ENCODE measurements at places on chromosomes 5 and 9. TPM values are rescaled to one million over a fixed set of nuclear protein-coding genes. Genes with fewer than 3 reads are reported as not detected.
A peak's percentile ranks its signal among the peaks of the same experiment; 100 is the strongest.

CCNO gene
- 0.35 TPM for total RNA-seq

DNA sequence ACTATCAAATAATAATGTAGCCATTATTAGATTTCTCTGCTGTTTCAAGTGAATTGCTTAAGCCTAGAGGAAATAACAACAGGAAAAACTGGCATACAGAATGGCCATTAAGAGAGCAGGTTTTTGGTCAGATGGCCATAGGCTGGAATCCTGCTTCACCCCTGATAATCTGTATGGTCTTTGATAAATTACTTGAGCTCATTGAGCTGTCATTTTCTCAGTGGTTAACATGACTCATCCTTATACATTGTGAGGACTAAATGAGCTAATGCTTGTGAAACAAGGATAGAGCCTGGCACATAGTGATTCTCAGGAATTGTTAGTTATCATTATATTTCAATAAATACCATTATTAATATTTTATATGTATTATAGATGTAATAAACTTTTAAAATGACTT, 516.5 kb downstream of the KIF4B start:
- no peaks in the 10 kb centered on the region for H3K4me1 ChIP-seq
- H3K4me3 ChIP-seq: no peak overlapping the region
- H3K27ac ChIP-seq: no peak overlapping the region
- H3K27me3 ChIP-seq: no peaks in the 10 kb centered on the region

DNA sequence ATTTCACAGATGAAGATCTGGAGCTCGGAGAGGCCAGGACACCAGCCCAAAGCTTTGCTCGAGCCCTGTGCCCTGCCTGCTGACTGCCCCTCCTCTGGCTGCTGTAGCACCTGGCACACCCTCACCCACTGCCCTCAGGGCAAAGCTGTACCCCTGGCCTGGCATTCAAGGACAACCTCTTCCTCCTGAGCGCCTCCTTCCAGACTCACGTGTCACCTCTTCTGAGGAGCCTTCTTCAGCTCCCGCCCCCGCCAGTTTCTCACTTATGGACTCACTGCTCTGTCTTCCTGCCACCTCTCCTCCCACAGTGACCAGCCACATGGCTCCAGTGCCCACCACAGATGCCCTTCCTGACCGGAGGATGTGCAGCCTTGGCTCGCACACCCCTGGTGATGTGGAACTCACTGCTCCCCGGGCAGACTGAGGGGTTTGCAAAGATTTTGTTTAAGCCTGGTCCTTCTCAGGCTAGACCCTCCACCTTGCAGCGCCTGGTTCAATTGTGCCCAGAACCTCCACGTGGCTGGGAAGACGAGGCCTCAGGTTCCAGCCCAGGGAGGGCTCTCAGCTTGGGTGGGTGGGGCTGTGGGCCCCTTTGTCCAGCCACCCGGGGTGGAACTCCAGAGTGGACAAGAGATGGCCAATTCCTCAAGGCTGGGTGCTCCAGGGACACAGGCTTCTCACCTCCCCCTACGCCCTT, 46.6 kb upstream of the PHYKPL start:
- no peaks in the 10 kb centered on the region for H3K27me3 ChIP-seq
- no peaks in the 10 kb centered on the region for H3K36me3 ChIP-seq
- H3K4me1 ChIP-seq: no peaks in the 10 kb centered on the region
- H3K4me3 ChIP-seq: no peak overlapping the region
- no peak overlapping the region for H3K27ac ChIP-seq

PCDHB14 gene
- total RNA-seq: 10.9 TPM

- H3K4me3 ChIP-seq: peak overlapping the region; percentile 9
- no peaks in the 10 kb centered on the region for H3K27me3 ChIP-seq
- no peaks in the 10 kb centered on the region for H3K36me3 ChIP-seq
- peak overlapping the region; percentile 65 for H3K27ac ChIP-seq
- peaks cover 60% of the 10 kb centered on the region for H3K4me1 ChIP-seq
Measured at GRCh38 chr5:74205767-74206578, 434.6 kb downstream of the ENC1 start.

CARTPT gene
- not detected for total RNA-seq

- H3K27ac ChIP-seq: no peak overlapping the region
- H3K27me3 ChIP-seq: no peaks in the 10 kb centered on the region
- H3K36me3 ChIP-seq: no peaks in the 10 kb centered on the region
- no peak overlapping the region for H3K4me3 ChIP-seq
- no peaks in the 10 kb centered on the region for H3K4me1 ChIP-seq
Measured at GRCh38 chr5:14552017-14552416, 29.6 kb upstream of the OTULINL start.

GRCh38 chr5:80150731-80151130, 105.1 kb downstream of the SERINC5 start:
- H3K27me3 ChIP-seq: no peaks in the 10 kb centered on the region
- DNase-seq: no peak
- peaks cover 9% of the 10 kb centered on the region for H3K4me1 ChIP-seq
- no peaks in the 10 kb centered on the region for H3K36me3 ChIP-seq
- no peak overlapping the region for H3K27ac ChIP-seq
- no peak overlapping the region for H3K4me3 ChIP-seq

- no peaks in the 10 kb centered on the region for H3K27me3 ChIP-seq
- H3K36me3 ChIP-seq: no peaks in the 10 kb centered on the region
- H3K4me3 ChIP-seq: no peak overlapping the region
- DNase-seq: no peak
- no peaks in the 10 kb centered on the region for H3K4me1 ChIP-seq
- no peak overlapping the region for H3K27ac ChIP-seq
Measured at GRCh38 chr5:178186427-178186826, 744 bp downstream of the GMCL2 start.

DNA sequence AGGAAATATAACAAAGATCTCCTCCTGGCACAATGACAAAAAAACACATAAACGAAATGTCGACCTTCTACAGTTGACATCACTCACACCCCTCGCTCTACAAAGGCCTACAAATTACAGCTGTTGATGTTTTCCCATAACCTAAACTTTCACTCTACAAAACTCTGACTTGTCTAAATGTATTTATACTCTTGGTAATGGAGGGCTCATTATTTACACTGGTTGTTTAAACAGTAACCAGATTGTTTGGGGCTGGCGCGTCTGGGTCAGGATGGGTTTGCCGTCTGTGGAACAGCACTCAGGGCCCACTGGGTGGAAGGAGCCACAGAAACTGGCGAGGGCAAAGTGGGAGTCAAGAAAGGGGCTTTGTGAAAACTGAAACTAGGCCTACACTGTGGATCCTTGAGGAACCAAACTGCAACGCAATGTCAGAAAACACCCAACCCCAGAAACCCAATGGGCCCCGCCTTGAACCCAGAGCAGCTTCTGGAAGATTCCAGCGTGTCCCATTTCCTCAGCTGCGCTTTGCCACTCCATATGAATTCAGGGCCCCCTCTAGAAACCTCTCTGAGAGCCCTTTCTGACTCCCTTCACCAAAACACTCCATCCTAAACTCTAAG, 136.7 kb downstream of the ROR2 start:
- peaks cover 56% of the 10 kb centered on the region for H3K27me3 ChIP-seq
- DNase-seq: no peak
- no peak overlapping the region for H3K4me3 ChIP-seq
- H3K4me1 ChIP-seq: no peaks in the 10 kb centered on the region
- H3K27ac ChIP-seq: no peak overlapping the region
- H3K36me3 ChIP-seq: no peaks in the 10 kb centered on the region

AMBP gene
- total RNA-seq: 0.55 TPM

DNA sequence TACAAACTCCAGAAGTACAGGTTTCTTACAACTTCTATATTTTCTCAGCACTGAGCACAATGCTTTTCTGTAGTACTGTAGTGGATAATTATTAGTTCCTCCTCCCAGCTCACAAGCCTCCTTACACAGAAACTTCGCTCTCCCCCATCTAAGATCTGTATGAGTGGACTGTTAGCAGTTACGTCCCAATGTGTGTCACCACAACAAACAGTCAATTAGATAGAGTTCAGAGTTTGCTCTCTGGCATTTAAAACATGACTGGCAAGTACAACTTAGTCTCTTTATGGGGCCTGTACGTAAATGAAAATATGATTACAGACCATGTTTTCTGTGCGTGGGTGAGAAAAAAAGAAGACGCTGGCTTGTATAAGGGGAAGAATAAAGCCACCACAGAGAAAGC, 631.4 kb upstream of the DMAC1 start:
- no peaks in the 10 kb centered on the region for H3K27me3 ChIP-seq
- H3K4me3 ChIP-seq: no peak overlapping the region
- H3K27ac ChIP-seq: no peak overlapping the region
- H3K4me1 ChIP-seq: no peaks in the 10 kb centered on the region

DNA sequence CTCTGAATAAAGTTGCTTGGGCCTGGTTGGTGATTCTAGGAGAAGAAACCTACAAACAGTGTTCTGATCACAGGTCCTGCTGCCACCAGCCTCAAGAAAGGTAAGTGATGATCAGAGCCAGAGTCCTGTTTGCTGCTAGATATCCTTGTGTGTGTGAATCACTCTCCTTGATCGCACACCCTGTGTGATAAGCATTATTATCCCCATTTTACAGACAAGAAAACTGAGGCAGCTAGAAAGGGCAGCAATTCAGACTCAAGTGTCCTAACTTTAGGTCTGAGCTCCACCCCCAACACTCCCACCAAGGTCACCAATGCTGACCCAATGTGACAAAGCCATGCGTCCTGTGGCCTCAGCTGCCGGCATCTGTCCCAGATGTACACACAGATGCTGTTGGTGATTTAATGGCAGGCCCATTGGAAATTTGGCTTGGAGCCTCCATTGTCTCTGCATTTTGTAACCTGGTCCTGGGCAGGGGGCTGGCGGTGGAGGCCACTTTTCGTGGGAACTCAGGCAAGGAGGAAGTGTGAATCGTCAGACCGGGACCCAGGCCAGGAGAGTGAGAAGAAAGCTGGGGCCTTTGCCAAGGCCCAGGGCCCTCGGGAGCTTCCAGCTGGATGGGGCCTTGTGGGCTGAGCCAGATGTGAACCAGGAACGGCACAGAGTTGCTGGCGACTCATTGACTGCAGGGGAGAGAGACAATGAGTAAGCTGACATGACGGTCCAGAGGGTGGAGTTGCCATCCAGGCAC, 29.8 kb upstream of the GGTA1 start:
- peak; percentile 27 for DNase-seq
- H3K27me3 ChIP-seq: no peaks in the 10 kb centered on the region
- no peaks in the 10 kb centered on the region for H3K36me3 ChIP-seq
- no peak overlapping the region for H3K4me3 ChIP-seq
- no peak overlapping the region for H3K27ac ChIP-seq
- peaks cover 2% of the 10 kb centered on the region for H3K4me1 ChIP-seq

RASEF gene
- total RNA-seq: 12.6 TPM

DNA sequence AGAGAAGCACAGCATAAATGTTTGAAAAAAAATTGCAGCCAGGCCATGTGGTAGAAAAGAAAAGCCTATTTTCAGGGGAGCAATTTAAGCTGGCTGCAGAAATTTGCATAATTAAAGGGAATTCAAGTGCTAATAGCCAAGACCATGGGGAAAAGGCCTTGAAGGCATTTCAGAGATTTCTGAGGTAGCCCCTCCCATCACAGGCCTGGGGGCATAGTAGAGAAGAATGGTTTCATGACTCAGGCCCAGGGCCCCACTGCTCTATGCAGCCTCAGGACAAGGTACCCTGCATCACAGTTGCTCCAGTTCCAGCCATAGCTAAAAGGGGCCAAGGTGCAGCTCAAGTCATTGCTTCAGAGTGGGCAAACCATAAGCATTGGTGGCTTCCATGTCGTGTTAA, 1416.0 kb downstream of the EFNA5 start:
- H3K27me3 ChIP-seq: no peaks in the 10 kb centered on the region
- no peak overlapping the region for H3K4me3 ChIP-seq

DNA sequence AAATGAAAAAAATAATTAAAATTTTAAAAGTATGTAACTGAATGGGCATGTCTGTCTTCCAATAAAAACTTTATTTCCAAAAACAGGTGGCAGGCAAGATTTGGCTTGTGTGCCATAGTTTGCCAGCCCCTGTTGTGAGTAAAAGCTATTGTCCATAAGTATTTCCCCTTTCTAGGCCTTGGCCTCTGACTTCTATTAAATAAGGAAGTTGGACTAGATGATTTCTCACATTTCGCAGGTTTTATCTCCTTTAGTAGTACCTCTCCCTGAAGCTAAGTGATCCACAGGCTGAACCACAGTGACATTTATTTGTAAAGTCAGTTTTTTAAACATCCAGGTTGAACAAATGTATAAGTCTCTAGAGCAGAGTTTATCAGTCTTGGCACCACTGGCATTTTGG, 41.3 kb downstream of the RECK start:
- H3K27me3 ChIP-seq: no peaks in the 10 kb centered on the region
- H3K4me3 ChIP-seq: no peak overlapping the region
- no peak overlapping the region for H3K27ac ChIP-seq
- H3K36me3 ChIP-seq: no peaks in the 10 kb centered on the region
- DNase-seq: no peak

- no peak overlapping the region for H3K27ac ChIP-seq
- H3K27me3 ChIP-seq: no peaks in the 10 kb centered on the region
- no peaks in the 10 kb centered on the region for H3K36me3 ChIP-seq
Measured at GRCh38 chr9:114158482-114159130, 3.3 kb downstream of the COL27A1 start.

SLIT3 gene
- 2.0 TPM for total RNA-seq

GRCh38 chr5:67195406-67196275, 958 bp downstream of the CD180 start:
- no peak overlapping the region for H3K4me3 ChIP-seq
- H3K36me3 ChIP-seq: no peaks in the 10 kb centered on the region
- H3K27ac ChIP-seq: no peak overlapping the region

SLC25A48 gene
- total RNA-seq: not detected

DNA sequence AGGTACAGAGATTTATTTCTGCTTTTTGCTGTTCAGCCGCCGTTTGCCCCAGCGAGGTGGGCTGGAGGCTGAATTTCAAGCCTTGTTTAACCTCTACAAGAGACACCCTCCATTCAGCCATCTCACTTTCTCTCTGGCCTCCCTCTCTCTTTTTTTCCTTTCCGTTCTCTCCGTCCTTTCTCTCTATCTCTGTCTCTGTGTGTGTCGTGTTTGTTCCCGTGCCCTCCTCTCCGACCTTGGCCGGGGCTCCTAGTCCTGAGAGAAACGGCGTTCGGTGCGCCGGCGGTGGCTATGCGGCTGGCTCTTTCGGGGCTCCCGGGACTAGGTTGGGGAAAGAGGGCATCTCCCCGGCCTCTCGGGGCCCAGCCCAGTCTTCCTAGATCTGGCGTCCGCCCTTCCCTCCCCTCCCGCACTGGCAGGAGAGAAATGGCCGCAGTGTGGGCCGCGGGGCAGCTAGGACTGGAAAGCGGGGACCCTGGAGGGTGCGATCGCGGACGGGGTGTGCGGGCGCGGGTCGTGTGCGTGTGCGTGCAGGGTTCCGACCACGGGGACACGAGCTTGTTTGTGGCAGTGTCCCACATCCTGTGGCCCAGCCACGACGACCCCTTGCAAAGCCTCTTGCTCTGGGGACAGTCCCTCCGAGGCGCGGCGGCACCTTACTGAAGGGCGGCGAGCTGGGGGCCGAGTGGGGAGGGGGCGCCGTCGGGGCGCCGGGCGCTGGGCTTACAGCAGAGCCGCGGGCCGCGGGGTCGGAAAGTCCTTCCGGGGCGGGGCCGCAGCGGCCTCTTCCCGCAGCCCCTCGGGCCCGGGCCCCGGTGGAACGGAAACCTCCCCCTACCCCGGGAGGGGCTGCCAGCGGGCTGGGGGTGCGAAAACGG, 5.7 kb downstream of the LHX2 start:
- DNase-seq: no peak
- H3K4me3 ChIP-seq: no peak overlapping the region
- H3K4me1 ChIP-seq: no peaks in the 10 kb centered on the region
- no peak overlapping the region for H3K27ac ChIP-seq
- H3K27me3 ChIP-seq: peaks cover 6% of the 10 kb centered on the region
- H3K36me3 ChIP-seq: no peaks in the 10 kb centered on the region

Data from SJCRH30 (cell line).